ENCODE measurements at places on chromosomes 5 and 9.

DNA sequence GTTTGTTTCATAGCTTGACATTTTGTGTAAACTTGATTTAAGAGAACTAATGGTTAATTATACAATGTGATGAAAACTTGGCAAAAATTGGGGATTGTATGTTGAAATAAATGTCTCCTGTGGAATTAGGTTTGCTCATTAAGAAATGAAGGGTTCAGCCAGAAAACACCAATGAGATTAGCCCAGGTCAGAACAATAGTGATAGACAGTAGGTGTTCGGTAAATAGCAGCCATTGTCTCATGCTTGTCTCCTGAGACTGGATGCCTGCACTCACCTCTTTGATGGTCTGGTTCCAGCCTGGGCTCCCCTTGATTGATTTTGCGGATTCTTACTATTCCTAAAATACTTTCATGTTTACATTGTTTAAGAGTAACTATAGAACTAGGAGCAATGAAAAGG is 135.5 kb downstream of the FBN2 start:
- DNase-seq = no peak

DNA sequence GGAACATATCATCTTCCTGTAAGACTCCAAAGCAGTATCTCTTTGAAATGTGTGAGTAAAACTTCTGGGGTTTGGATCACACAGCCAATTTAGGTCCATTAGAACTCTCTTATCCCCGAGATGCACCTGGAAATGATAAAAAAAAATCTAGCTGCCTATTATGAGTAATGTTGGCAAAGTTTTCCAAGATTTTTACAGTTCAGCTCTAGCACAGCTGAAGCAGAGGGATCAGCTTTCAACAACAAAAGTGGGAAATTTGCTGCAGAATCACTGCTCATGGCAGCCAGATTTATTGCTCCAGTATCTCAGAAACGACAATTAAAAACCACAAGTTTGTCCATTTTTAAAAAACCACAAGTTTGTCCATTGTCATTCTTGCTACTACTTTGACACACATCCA is 292.2 kb downstream of the IRX2 start:
- no peak for DNase-seq

- DNase-seq = no peak
Observed at GRCh38 chr5:75948438-75948837, 134.7 kb upstream of the SV2C start.

- DNase-seq = no peak
Observed at GRCh38 chr5:158373608-158374395, 514.9 kb upstream of the CLINT1 start.

GRCh38 chr5:50441493-50441955 is 436 bp upstream of the EMB start:
- DNase-seq = no peak

- DNase-seq = peak; percentile 100
Observed at GRCh38 chr5:72319976-72320752, at the start of the genes MRPS27 and PTCD2. Gene MRPS27 (minus strand): TSS chr5:72320240. CDS start chr5:72320221, 19 bp downstream. Gene PTCD2 (plus strand): TSS chr5:72320373. CDS start chr5:72320383, 10 bp downstream.

DNA sequence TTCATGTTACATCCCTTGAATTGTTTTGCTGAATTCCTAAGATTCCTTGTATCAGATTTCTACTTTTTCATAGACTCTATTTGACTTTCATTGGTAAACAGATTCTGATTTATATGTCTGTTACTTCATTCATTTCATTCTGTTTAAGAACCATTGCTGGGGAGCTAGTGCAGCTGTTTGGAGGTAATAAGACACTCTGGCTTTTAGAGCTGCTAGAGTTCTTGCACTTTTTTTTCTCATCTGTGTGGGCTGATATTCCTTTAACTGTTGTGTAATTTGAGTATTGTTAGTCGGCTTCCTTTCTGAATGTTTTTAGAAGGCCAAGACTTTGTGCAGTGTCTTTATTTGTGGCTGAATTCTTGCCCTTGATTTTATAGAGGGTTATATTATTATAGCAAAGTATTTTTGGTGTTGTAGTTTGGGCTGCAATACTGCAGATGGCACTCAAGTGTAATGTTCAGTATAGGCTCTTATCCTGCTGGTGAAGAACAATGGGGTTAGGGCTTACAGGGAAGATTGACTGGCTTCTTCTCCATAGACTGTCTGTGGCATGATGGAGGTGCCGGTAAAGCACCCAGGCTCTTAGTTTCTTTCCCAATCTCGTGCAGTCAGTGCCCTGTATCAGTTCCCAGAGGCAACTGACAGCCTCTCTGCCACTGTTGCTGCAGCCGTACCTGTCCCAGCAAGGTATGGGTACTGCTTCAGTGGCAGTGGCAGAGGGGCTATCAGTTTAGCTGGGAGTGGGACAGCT is 162.2 kb downstream of the OXCT1 start:
- peak; percentile 70 for DNase-seq

DNA sequence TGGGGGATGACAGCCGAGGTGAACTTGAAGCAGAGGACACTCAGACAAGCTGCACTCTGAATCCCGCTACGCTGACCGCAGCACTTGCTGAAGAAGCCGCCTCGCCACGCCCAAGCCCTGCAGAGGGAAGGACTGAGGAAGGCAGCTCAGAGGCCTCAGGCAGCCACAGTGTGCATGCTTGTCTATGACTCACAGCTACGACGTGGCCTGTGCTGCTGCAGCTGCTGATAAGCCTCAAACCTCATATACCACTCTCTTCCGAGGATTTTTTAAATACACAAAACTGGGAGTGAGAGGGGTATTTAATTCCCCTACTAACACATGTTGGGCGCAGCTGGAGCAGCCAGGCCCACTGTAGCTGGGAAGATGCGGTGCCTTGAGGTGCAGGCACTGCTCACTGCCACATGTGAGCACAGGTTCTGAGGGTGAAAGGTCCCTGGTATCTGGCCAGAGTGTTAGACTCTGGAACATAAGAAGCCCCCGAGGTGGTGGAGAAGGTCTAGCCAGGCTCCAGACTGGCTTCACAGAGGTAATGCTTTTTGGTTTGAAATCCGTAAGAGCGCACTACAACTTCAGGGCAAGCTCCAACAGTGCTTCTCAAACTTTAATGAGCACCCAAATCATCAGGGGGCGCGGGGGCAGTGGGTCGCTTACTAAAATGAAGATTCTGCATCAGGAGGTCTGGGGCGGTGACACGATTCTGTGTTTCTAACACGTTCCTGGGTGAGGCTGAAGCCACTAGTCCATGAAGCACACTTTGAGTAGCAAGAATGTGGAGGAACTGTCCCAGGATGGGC is 196.8 kb downstream of the AUH start:
- DNase-seq = peak; percentile 97

DNA sequence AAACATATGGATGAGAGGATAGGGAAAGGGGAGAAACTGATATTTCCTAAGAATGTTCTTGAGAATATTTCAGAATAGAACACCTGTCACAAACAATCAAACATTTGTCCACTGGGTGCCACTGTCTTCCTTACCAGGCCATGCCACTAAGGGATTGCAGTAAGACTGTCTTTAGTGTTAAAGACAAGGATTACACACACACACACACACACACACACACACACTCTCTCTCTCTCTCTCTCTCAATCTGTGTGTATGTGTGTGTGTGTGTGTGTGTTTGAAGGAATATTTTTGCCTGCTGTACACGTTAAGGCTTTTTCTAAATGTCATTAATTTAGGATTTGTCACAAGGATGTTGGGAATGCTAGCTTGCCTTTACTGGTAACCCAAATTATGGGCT is 54.4 kb downstream of the CCDC192 start:
- DNase-seq = peak; percentile 66

- no peak for DNase-seq
Observed at GRCh38 chr5:107396351-107396690, 274.4 kb downstream of the EFNA5 start.

DNA sequence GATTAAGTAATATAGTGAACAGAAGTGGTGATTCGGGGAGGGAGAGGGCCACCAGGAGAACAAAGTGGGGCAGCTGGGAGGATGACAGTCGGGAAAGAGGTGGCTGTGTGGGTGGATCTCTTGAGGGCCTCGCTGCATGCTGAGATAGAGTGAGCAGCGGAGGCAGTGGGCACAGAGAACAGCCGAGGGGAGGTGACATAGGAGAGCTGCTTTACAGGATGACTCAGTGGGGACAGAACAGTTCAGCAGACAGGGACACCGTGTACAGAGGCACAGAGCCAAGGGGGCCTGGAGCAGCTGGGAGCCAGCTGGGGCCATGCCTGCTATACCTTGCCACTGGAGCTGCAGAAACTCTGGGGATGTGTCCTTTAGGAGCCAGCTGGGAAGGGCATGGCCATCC is 273.9 kb downstream of the GADD45G start:
- DNase-seq = no peak

DNA sequence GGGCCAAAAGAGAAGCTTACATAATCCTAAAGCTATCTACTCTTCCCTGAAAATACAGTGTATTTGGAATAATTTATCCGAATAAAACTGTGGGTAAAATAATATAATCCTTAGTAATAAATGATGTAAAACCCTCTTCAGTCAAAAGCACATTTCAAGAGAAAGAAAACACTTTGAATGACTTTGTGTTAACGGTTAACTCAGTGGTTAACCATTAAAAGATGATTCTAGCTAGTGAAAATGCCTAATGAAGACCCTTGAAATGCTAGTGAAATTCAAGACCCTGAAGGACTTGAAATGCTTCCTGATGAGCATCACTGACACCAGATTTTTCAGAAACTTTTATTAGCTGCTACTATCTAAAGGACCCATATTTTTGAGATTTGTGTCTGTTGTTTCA is 70.7 kb downstream of the COX7C start:
- no peak for DNase-seq

- peak; percentile 56 for DNase-seq
Observed at GRCh38 chr5:72046106-72046505, 61.2 kb upstream of the MAP1B start.

GRCh38 chr5:21236971-21237427 is 1249.0 kb upstream of the CDH18 start:
- DNase-seq = no peak

Measured in GM23248 (cell line).